Pancreas (tissue), 10 donors: ENCODE measurements at places on chromosomes 7 and 10. TPM values are rescaled to one million over a fixed set of nuclear protein-coding genes. Genes with fewer than 3 reads are reported as not detected.

DNA sequence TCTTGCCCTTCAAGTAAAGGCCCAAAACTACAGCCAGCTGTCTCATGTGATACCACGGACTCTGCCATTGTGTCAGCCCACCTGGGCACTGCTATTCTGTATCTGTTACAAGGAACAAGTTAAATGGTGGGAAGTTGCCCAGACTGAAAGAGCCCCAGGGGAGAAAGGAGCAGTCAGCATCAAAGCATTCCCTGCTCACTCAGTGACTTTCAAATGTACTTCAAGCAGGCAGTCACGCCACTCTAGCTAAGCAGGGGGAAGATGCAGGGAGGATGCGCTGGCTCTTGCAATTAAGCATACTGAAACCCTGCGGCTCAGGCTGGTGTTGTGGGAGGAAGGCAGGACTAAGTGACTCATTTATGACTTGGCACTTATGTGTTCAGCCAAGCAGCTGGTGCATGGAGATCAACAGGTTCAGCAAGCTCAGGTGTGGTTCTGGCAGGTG, 1249.6 kb downstream of the TYW1 start:
- no peaks in the 10 kb centered on the region for H3K4me1 ChIP-seq
- no peak for DNase-seq
- no peaks in the 10 kb centered on the region for H3K27me3 ChIP-seq
- no peaks in the 10 kb centered on the region for H3K36me3 ChIP-seq
- H3K27ac ChIP-seq, result no peak overlapping the region
- no peak overlapping the region for H3K4me3 ChIP-seq

GRCh38 chr10:77873536-77874380, 52.8 kb downstream of the DLG5 start:
- DNase-seq, result peak; percentile 60
- H3K27me3 ChIP-seq, result no peaks in the 10 kb centered on the region
- H3K4me3 ChIP-seq, result no peak overlapping the region
- no peaks in the 10 kb centered on the region for H3K36me3 ChIP-seq
- H3K27ac ChIP-seq, result peak overlapping the region; percentile 23

DNA sequence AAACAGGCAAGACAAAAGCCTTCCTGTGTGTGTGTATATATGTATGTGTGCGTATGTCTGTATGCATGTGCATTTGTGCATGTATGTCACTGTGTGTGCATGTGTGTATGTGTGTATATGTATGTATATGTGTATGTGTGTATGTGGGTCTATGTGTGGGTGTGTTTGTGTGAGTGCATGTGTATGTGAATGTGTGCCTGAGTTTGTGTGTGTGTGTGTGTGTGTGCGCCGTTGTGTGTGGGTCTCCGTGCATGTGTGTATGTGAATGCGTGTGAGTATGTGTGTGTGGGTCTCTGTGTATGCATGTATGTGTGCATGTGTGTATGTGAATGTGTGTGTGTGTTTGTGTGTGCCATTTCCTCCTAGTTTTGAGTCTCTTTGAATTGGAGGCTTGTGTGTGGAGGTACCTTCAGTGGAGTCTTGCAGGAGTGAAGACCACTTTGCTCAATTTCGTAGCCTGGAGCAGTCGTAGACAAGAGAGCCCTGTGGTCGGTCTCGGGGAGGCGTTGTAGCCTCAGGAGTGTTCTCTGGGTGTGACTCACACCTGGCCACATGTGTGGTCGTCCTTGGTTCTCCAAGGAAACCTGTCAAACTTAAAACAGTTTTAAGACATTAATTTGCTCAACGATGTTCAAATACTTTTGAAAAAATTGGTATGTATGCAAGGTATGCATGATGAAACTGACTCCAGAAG, 28.1 kb downstream of the INPP5A start:
- no peak for DNase-seq
- no peaks in the 10 kb centered on the region for H3K27me3 ChIP-seq
- no peaks in the 10 kb centered on the region for H3K4me1 ChIP-seq
- no peaks in the 10 kb centered on the region for H3K36me3 ChIP-seq
- no peak overlapping the region for H3K4me3 ChIP-seq

DNA sequence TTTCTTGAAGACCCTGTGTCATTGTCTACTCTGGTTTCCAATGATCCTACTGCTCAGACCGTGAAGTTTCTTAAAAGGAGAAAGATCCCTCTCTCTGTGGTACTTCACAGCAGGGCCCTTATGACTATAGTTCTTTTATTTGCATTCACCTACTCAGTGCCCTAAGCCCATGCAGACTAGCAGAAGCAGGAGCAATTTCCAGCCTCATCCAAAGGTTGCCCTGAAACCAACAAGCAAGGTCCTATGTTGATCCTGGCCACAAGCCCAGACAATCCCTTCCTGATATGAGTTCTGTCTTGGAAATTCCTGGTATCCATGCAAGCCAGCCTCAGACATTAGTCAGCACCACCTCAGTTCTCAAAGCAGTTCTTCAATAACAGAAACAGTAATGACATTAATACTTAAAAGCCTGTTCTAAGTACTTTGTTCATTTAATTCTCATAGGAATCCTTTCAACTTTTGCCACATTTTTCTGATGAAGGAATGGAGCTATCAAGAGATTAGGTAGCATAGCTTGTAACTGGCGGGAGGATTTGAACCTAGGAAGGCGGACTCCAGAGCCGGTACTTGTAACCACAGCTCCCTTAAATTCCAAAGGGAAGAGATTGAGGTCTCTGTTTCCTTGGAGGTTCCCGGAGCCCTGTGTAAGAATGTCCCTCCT, 58.1 kb upstream of the ST8SIA6 start:
- no peaks in the 10 kb centered on the region for H3K36me3 ChIP-seq
- no peak overlapping the region for H3K4me3 ChIP-seq
- no peak for DNase-seq
- no peak overlapping the region for H3K27ac ChIP-seq

DNA sequence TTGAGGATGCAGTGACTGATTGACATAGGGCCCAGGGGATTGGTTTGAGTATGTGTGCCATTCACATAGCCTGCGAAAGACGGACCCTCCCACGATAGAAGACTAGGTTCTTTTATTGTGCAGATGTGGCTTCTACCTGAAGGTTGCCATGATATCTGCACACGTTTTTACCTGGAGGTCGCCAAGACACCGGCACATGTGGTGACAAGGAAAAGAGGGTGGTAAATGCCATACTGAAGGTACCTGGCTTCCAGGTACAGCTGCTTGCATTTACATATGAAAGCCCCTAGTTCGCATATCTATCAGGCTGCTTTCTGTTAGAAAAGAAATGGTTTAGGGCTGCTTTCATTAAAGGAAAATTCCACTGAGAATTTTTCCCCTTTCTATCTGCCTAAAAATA, 43.6 kb downstream of the ZNF22 start:
- H3K27ac ChIP-seq, result no peak overlapping the region
- DNase-seq, result no peak
- H3K4me1 ChIP-seq, result no peaks in the 10 kb centered on the region
- no peak overlapping the region for H3K4me3 ChIP-seq

GRCh38 chr7:78398576-78398975, 600.0 kb downstream of the PHTF2 start:
- no peak for DNase-seq
- H3K27ac ChIP-seq, result no peak overlapping the region
- no peak overlapping the region for H3K4me3 ChIP-seq
- no peaks in the 10 kb centered on the region for H3K4me1 ChIP-seq
- no peaks in the 10 kb centered on the region for H3K27me3 ChIP-seq
- H3K36me3 ChIP-seq, result no peaks in the 10 kb centered on the region

GRCh38 chr7:32470871-32471270, 19.3 kb downstream of the LSM5 start:
- DNase-seq, result no peak
- no peaks in the 10 kb centered on the region for H3K36me3 ChIP-seq
- H3K27ac ChIP-seq, result no peak overlapping the region
- no peaks in the 10 kb centered on the region for H3K27me3 ChIP-seq
- H3K4me1 ChIP-seq, result no peaks in the 10 kb centered on the region

DNA sequence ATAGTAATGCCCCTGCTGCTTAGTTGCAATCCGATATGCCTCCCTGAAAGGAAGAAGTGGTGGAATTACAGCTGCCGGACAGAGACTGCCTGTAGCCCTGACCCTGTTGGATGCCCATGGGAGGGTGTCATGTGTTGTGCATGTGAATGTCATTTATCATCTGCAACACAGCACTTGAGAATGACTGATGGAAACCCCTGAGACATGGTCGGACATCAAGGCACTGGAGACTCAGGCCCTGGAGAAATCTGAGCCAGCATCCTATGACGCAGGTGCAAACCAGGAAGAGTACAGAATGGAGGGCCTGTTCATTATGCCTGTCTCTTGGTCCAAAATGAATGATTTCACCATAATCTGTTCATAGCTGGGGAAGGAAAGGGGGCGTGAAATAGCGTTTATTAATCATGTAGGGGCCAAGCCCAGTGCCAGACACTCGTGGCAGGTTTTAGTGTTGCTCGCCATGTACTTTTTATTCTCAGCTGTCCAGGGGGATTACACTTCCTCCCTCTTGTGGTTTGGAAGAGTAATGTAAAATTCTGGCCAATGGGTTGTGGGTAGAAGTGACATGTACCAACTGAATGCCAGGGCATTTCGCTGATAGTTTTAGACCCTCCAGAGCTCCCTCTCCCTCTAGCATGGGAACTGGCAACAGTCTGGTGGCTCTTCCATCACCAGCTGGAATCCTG, 23.0 kb upstream of the LEP start:
- H3K27ac ChIP-seq, result no peak overlapping the region
- H3K27me3 ChIP-seq, result no peaks in the 10 kb centered on the region
- DNase-seq, result no peak
- H3K36me3 ChIP-seq, result no peaks in the 10 kb centered on the region

GRCh38 chr7:33792041-33792440, 113.3 kb upstream of the BMPER start:
- no peaks in the 10 kb centered on the region for H3K4me1 ChIP-seq
- no peak for DNase-seq
- no peak overlapping the region for H3K4me3 ChIP-seq
- no peak overlapping the region for H3K27ac ChIP-seq

GRCh38 chr10:81444242-81444929, 430.6 kb upstream of the NRG3 start:
- no peak overlapping the region for H3K4me3 ChIP-seq
- H3K36me3 ChIP-seq, result no peaks in the 10 kb centered on the region
- no peaks in the 10 kb centered on the region for H3K4me1 ChIP-seq
- H3K27ac ChIP-seq, result no peak overlapping the region

GRCh38 chr10:129770286-129770685, 193.8 kb downstream of the EBF3 start:
- H3K36me3 ChIP-seq, result no peaks in the 10 kb centered on the region
- no peak overlapping the region for H3K4me3 ChIP-seq
- H3K27me3 ChIP-seq, result no peaks in the 10 kb centered on the region
- H3K4me1 ChIP-seq, result no peaks in the 10 kb centered on the region

DNA sequence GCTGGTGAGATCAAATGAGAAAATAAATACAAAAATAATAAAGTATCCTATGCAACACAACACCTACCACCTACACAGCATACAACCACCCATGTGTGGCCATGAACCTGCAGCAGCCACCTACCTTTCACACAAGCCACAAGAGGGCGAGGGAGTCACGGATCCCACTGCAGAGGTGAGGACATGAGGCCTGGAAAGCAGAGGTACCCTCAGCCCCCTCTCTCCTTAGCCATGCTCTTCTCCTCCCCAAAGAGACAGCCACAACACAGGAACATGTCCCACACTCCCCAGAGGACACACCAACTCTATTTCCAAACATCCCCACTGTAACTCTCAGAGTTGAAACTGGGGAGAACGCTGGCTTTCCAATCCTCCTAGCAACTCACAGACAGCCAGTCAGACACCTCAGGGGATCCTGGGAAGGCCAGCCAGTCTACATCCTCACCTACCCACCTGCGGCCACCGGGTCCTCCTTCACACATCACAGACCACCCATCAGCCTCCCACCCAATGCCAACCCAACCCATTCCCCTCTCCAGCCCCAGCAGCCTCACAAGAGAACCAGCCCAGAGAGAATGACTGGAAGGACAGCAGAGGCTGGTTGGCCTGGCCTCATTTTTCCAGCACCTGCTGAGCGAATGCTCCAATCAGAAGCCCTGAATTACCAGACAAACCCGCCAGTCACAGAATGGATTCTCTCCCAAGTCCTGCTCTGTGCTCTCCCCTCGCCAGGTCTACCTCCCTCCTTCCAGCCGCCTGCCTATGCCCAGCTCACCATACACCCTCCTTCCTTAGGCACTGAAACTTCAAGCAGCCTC, 18.4 kb downstream of the DLG5 start:
- H3K4me1 ChIP-seq, result peaks cover 9% of the 10 kb centered on the region
- no peaks in the 10 kb centered on the region for H3K27me3 ChIP-seq
- H3K4me3 ChIP-seq, result no peak overlapping the region
- no peaks in the 10 kb centered on the region for H3K36me3 ChIP-seq

GRCh38 chr7:142012825-142013511, 17.3 kb downstream of the MGAM start:
- H3K27me3 ChIP-seq, result no peaks in the 10 kb centered on the region
- H3K27ac ChIP-seq, result no peak overlapping the region
- no peaks in the 10 kb centered on the region for H3K4me1 ChIP-seq
- H3K4me3 ChIP-seq, result no peak overlapping the region

- H3K27me3 ChIP-seq, result no peaks in the 10 kb centered on the region
- H3K27ac ChIP-seq, result no peak overlapping the region
- no peaks in the 10 kb centered on the region for H3K36me3 ChIP-seq
- no peaks in the 10 kb centered on the region for H3K4me1 ChIP-seq
- no peak for DNase-seq
- H3K4me3 ChIP-seq, result no peak overlapping the region
Measured at GRCh38 chr10:112490545-112490944, 43.5 kb downstream of the VTI1A start.

DNA sequence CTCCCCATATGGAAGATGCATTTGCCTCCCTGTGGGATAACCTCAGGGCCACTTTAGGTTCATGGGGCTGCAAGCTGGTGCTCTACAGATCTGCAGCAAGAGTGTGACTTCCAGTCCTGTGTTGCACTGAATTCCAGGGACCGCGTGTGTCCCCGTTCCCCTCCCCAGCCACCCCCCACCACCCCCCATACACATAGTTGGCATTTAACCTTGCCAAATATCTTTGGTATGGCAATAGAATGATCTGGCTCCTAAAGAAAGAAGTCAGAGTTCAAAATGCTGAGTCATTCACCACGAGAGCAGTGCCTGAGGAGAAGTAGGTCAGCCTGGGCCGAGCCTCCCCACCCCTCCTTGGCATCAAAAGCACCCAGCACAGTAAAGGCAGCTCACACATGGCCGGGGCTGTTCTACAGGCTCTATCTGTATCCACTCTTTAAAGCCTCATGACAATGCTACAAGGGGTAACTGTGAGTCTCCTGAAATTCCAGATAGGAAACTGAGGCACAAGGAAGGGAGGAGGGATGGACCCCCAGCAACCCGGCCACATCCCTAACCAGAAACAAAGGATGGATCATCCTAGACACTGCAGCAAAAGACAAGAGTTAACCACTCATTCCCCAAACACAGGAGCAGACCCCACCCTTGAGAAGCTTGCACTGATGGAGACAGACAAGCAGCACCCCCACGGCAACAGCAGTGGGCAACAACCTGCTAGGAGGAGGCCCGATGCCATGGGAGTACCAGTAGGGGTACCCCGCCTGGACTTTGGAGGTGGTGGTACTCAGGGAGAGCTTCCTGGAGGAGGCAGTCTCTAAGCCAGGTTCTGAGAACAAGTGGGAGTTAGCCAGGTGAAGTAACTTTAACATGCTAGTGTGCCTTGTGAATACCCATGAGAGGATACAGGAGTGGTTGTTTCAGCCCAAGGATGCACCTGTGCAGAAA, 70.3 kb upstream of the NANOS1 start:
- DNase-seq, result no peak
- H3K27me3 ChIP-seq, result no peaks in the 10 kb centered on the region
- H3K4me3 ChIP-seq, result no peak overlapping the region
- H3K4me1 ChIP-seq, result no peaks in the 10 kb centered on the region
- H3K36me3 ChIP-seq, result no peaks in the 10 kb centered on the region
- H3K27ac ChIP-seq, result no peak overlapping the region

MYH16 gene
- not detected for total RNA-seq

CCDC172 gene
- not detected for total RNA-seq

MYPN gene
- total RNA-seq, result 0.42 TPM

SFRP5 gene
- 64.7 TPM for total RNA-seq

GIMAP1 gene
- total RNA-seq, result 1.2 TPM

ACTA2 gene
- 20.6 TPM for total RNA-seq

GCK gene
- 0.79 TPM for total RNA-seq

PSD gene
- total RNA-seq, result 2.1 TPM

GCC1 gene
- total RNA-seq, result 6.9 TPM
